ENCODE measurements at places on chromosomes 7 and 10.

DNA sequence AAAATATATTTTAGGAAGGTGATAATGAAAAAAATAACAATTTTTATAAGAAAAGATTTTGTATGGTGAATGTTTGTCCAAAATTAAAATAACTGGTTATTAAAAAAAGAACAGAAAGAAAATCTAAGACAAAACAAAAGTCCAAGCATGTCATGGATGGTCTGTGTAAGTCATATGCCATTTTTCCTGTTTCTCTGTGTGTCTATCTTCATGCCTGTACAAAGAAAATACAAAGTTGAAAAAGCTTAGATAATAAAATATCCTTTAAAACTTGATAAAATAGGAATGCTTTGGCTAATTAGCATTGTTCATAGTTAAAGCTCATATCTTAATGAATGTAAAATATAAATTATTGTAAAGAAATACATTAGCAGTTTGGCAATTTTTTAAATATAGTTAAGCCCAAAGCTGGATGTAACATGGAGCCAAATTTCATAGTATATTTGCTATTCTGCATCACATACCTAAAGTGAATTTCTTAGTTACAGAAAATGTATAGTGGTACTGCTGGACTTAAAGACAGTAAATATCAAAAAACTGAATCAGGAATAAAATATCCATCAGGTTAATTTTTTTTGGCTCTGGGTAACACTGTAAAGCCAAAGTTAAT, 661.1 kb downstream of the PCDH15 start:
- DNase-seq = no peak

- no peak for DNase-seq
Observed at GRCh38 chr10:30431435-30431911, 2.5 kb upstream of the MAP3K8 start.

DNA sequence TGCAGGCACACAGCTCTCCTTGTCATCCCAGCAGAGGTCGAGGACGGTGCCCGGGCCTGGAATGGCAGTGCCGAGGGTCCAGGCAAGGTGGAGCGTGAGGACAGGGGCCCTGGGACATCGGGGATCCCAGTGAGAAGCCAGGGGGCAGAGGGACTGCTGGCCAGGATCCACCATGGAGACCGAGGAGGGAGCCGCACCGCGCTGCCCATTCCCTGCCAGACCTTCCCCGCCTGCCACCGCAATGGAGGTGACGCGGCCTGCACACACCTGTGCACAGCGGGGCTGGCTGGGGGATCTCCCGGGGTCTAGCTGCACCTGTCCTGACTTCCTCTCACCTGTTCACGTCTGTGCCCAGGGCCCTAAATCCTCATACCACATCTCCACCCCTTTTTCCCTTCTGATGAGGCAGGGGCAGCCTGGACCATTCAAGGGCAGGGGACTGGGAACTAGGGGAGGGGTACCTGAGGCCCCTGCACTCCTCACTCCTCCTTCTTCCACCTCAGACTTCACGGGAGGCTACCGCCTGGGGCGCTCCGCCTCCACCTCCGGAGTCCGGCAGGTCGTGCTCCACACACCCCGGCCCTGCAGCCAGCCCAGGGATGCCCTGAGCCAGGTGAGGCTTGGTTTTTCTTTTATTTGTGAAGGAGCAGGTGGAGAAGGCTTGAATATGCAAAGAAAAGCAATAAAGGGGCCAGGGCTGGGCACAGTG, 6.9 kb downstream of the NYAP1 start:
- DNase-seq = no peak

GRCh38 chr10:20648263-20648874, 248.7 kb downstream of the NEBL start:
- no peak for DNase-seq

GRCh38 chr10:74771054-74771453, 55.3 kb upstream of the KAT6B start:
- DNase-seq = no peak

- DNase-seq = no peak
Observed at GRCh38 chr10:45468079-45468478, 94.1 kb downstream of the ALOX5 start.

DNA sequence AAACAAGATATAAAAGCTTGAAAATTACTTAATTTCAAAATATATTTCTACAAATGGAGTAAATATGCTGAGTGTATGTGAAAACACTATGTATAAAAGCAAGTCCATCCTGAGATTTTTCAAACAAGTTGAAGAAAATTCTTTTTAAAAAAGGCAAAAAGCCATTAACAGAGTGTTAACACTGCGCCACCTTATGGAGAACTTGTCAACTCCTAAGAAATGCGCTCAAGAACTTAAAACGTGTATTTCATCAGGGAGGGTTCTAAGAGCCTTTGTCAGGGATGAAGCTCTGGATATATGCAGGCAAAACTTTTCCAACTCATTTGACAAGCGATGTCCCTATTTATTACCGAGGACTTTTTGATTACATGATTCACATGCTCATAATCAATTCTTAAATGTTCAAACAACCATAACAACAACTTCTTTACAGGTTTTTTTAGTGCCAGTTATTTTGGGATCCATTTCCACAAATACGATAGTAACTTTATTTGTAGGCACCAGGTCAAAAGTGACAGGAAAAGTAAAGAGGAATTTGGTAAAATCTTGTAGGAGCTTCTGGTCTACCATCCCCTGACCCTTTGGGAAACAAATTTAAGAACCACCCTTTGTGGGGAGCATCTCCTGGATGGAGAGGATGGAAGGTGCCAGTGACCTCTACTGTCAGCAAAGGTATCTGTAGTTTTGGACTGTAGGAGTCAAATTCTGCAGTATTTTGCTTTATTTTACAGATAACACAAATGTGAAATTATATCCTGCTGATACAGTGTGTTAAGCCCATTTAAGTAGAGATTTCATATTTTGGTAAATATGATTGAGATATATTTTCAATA, 23.2 kb downstream of the CALCR start:
- no peak for DNase-seq

- no peak for DNase-seq
Observed at GRCh38 chr7:42080841-42081586, 156.0 kb downstream of the GLI3 start.

DNA sequence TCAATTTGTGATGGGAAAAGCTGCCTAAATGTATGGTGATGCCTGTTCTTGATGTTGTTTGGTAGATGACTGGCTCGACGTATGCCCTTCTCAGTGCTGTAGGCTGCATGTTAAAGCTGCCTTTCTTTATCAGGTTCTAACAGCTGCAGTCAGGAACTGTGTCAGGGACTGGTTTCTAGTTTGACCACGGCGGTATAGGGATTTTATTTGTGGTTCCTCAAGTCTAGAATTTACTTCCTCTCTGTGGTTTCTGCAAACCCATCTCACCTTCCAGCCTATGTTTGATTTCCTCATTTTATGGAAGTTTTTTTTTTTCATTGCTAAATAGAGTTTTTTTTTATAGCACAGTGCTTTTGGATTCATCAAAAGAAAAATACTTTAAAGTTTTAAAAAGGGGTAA, 26.5 kb downstream of the LMTK2 start:
- peak; percentile 9 for DNase-seq

DNA sequence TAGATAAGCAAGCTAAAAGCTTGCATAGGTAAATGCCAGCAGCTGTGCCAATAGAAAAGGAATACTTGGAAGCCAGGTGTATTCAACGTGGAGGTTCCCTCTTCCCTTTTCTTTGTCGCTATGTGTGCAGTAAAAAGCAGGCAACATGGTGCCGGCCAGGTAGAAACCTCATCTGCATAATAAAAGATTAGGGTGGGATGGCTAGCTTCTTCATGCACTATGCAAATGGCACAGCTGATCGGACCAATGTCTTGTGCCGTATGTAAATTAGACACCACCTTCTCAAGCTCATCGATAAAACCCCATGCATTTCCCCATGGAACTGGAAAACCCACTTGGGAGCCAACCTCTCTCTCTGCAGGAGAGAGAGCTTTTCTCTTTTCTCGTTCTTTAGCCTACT, 150.9 kb upstream of the FOXK1 start:
- DNase-seq = no peak

DNA sequence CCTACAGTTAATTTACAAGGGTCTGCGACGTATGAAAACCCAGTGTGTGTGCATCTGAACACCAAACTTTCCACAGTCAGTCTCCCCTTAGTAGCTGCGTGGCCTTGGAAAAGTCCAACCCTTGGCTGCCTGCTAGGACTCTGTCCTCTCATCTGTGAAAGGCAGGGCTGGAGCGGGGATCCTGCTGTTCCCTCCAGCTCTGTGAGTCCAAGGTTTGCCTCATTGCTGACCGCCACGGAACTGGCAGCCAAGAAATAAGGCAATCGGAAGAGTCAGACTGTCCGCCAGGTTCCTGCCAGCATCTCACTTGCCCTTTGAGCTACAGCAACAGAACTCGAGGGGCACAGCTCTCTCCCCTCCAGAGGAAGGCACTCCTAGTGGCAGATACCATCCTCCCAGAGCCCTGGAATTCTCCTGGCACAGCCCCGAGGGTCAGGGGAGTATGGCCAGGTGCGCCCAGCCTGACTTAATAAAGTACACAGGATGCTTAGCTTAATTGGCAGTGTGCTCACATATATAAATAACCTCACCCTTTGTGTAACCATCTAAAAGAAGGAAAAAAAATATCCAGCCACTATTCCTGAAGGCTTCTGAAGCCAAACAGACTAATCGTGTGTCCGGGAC, 530.1 kb upstream of the FOXK1 start:
- DNase-seq = no peak
